ENCODE measurements at places on chromosomes 6 and 20. TPM values are rescaled to one million over a fixed set of nuclear protein-coding genes. Genes with fewer than 3 reads are reported as not detected.

Gene GLP1R
- total RNA-seq: not detected

Gene FOXQ1
- 2.5 TPM for total RNA-seq

Gene CLPSL1
- total RNA-seq: not detected

GRCh38 chr6:105116150-105116549 is 63.7 kb downstream of the POPDC3 start:
- H3K27ac ChIP-seq: no peak overlapping the region
- no peaks in the 10 kb centered on the region for H3K4me1 ChIP-seq
- no peak overlapping the region for H3K4me3 ChIP-seq
- H3K36me3 ChIP-seq: peaks cover 4% of the 10 kb centered on the region
- DNase-seq: no peak
- no peaks in the 10 kb centered on the region for H3K27me3 ChIP-seq

DNA sequence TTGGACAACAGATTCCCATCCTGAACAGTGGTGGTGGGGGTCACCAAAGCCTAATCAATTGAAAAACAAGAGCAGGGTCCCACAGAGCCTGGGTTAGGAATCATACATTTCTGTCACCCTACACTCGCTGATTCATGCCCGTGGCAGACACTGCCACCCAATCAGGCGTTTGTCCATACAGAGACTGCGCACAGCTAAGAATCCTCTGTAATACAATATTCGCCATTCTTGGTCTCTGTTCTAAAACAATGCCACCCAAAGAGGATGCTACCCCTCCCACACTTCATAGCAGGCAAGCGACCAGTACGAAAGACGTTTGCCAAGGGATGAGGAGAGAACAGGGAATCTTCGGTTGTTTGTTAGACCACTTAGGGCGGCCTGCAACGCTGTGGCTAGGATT is 28.1 kb upstream of the SLC22A23 start:
- peaks cover 3% of the 10 kb centered on the region for H3K27me3 ChIP-seq
- H3K4me3 ChIP-seq: no peak overlapping the region
- no peaks in the 10 kb centered on the region for H3K36me3 ChIP-seq
- no peak for DNase-seq
- H3K27ac ChIP-seq: no peak overlapping the region

- no peaks in the 10 kb centered on the region for H3K27me3 ChIP-seq
- H3K4me1 ChIP-seq: no peaks in the 10 kb centered on the region
- no peak overlapping the region for H3K27ac ChIP-seq
- no peak overlapping the region for H3K4me3 ChIP-seq
Observed at GRCh38 chr6:44842616-44843015, 455.1 kb downstream of the CDC5L start.

DNA sequence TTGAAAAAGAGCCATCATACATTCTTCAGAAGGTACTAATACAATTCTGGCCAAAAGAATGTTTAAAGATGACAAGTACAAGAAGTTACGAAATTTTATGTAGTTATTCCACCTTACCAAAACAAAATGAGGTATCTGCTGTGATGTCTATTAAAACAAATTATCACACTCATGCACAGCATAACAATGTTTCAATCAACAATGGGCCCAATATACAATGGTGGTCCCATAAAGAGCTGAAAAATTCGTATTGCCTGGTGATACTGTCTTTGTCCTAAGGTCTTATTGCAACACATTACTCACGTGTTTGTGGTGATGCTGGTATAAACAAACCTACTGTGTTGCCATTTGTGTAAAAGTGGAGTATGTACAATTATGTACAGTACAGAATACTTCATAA is 3.6 kb upstream of the NUP153 start:
- H3K4me3 ChIP-seq: no peak overlapping the region
- H3K27ac ChIP-seq: no peak overlapping the region
- no peaks in the 10 kb centered on the region for H3K27me3 ChIP-seq
- DNase-seq: peak; percentile 82

GRCh38 chr20:62636446-62636845 is 5.9 kb upstream of the SLCO4A1 start:
- H3K36me3 ChIP-seq: no peaks in the 10 kb centered on the region
- peaks cover 61% of the 10 kb centered on the region for H3K27me3 ChIP-seq
- no peak overlapping the region for H3K27ac ChIP-seq
- H3K4me1 ChIP-seq: no peaks in the 10 kb centered on the region

- H3K27ac ChIP-seq: no peak overlapping the region
- DNase-seq: no peak
Observed at GRCh38 chr6:5786321-5786968, 220.3 kb downstream of the NRN1 start.

DNA sequence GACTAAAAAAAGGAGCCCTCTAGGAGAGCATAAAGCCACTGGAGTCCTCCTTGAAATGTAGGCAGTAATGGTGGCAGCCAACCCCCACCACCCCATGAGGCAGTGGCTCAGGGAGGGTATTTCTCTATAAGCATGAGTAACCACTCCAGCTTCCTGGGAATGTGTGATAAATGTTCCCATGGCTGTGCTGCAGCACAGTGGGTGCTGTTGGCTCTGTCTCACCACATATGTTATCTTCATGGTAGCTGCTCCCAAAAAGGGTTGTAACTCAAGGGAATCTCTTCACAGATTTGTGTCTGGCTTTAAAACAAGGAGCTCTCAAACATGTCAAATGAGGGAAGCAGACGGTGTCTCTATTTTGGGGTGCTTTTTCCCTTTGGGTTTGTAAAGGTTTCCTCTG is 7.5 kb upstream of the PHACTR1 start:
- no peak overlapping the region for H3K27ac ChIP-seq
- no peaks in the 10 kb centered on the region for H3K36me3 ChIP-seq
- H3K4me3 ChIP-seq: no peak overlapping the region
- H3K27me3 ChIP-seq: no peaks in the 10 kb centered on the region
- no peak for DNase-seq
- no peaks in the 10 kb centered on the region for H3K4me1 ChIP-seq

DNA sequence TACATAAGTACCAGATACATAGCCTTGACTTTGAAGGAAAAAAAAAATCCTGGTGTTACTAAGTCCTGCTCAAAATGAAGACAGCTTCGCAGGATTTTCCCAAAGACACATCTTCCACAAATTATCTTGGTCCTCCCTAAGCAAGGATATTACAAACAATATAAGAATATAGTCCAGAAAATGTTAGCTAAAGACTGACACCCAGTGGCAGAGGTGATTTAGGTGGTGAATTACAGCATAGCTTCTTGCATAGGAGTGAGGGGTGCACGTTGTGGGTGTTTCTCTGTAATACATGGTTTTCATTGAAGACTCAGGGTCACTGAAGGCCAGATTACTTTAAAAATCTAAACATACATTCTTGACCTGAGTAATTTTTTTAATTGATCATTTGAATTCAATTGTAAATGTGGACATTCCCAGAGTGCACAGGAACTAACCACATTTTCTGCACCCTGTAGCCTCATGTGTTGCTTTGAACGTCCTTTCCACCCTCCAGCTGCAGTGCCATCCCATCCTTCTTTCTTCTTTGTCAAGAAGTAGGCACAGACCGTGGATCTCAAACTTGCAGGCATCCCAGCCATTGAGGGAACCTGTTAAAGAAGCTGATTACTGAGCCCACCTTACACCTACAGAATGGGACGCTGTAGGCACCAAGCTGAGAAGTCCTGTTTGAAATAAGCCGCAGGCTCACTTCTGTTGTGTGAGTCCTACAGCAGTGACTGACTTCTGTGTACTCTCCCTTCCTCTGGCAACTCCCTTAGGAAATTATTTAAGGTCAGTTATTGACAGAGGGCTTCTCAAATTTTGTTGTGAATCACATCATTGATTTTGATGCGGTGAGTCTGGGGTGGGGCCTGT is 102.6 kb downstream of the PERP start:
- no peak overlapping the region for H3K4me3 ChIP-seq
- no peaks in the 10 kb centered on the region for H3K4me1 ChIP-seq
- H3K36me3 ChIP-seq: no peaks in the 10 kb centered on the region
- no peak overlapping the region for H3K27ac ChIP-seq
- DNase-seq: peak; percentile 65

GRCh38 chr6:158472447-158472846 is 87.4 kb upstream of the TMEM181 start:
- peaks cover 6% of the 10 kb centered on the region for H3K36me3 ChIP-seq
- no peak for DNase-seq
- peaks cover 17% of the 10 kb centered on the region for H3K4me1 ChIP-seq
- no peak overlapping the region for H3K27ac ChIP-seq
- H3K27me3 ChIP-seq: no peaks in the 10 kb centered on the region

DNA sequence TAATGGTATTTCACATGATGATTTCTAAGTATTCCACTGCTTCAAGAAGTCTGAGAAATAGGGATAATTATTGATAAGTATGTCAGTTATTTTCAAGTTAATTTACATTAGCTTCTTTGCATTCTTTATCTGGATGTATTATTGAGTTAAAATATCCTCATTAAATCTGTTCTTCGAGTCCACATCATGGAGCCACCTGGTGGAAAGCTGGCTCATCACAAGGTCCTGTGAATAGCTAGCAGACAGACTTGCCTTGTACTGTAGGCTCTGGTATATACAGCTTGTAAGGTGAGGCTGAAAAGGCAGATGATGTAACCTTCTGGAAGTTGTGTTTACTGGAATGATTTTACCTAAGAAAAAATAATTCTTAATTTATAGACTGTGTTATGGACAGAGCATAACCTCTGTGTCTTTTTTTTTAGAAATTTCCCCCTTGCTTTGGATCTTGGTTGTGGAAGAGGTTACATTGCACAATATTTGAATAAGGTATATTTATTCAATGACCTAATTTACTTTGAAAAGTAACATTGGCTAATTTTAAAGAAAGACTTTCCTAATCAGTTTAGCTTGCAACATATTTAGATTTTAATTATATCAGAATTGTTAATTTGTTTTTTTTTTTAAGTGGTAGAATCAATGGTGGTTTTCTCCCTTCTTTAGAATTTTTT is 3.5 kb downstream of the NDUFAF5 start:
- H3K4me1 ChIP-seq: peaks cover 16% of the 10 kb centered on the region
- peak; percentile 81 for DNase-seq
- H3K36me3 ChIP-seq: peaks cover 37% of the 10 kb centered on the region
- H3K4me3 ChIP-seq: no peak overlapping the region
- H3K27ac ChIP-seq: no peak overlapping the region

DNA sequence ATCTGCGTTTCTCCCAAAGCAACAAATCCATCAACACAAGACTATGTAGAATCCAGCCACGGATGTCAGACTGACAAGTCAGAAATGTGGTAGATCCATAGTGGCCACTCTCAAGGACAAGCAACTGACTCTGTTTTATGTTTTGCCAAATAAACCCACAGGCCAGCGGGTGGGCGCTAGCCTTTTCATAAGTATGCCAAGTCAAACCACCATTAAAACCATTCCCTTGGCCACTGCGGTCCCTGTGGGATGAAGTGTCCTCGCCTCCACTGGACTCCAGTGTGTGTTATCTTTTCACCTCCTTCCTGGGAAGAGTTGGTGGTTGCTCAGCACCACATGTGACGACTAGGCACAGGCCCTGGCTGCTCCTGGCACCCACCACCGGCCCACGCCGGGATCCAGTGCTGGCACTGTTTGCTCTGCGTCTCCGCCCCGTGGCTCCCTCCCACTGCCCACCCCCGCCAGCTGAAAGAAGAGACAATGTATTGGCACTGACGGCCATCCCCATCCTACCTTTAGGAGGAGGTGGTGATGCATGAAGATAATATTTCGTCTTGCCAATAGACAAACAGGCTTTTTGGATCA is 103.4 kb downstream of the FOXC1 start:
- no peak for DNase-seq
- no peaks in the 10 kb centered on the region for H3K36me3 ChIP-seq
- H3K27ac ChIP-seq: no peak overlapping the region
- H3K4me3 ChIP-seq: no peak overlapping the region
- no peaks in the 10 kb centered on the region for H3K27me3 ChIP-seq
- no peaks in the 10 kb centered on the region for H3K4me1 ChIP-seq

GRCh38 chr20:58765780-58766179 is 73.2 kb downstream of the NPEPL1 start:
- peaks cover 30% of the 10 kb centered on the region for H3K27me3 ChIP-seq
- no peaks in the 10 kb centered on the region for H3K36me3 ChIP-seq
- H3K4me3 ChIP-seq: no peak overlapping the region
- no peak for DNase-seq
- H3K4me1 ChIP-seq: no peaks in the 10 kb centered on the region

- no peaks in the 10 kb centered on the region for H3K36me3 ChIP-seq
- peak; percentile 62 for DNase-seq
- H3K4me3 ChIP-seq: peak overlapping the region; percentile 44
- H3K27me3 ChIP-seq: no peaks in the 10 kb centered on the region
- H3K4me1 ChIP-seq: peaks cover 43% of the 10 kb centered on the region
- H3K27ac ChIP-seq: peak overlapping the region; percentile 81
Observed at GRCh38 chr6:11969092-11969491, 43.0 kb upstream of the HIVEP1 start.

DNA sequence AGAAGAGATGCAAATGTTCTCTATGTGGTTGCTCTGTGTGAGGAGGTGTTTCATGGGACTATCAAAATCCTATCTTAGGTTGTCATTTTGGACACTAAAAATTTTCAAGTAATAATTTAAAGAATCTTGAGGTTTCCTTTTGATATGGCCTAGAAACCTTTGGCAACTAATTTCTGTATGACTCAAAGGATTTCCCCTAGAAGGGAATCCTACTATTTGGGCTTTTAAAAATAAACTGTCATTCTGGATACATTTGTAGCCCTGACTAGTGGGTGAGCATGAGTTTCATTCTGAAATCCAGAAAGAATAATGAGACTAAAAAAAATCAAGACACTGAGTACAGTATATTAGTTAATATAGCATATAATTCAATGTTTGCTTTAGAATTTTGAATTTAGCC is 25.5 kb upstream of the RAB23 start:
- H3K4me3 ChIP-seq: no peak overlapping the region
- peaks cover 17% of the 10 kb centered on the region for H3K4me1 ChIP-seq
- H3K36me3 ChIP-seq: no peaks in the 10 kb centered on the region
- DNase-seq: peak; percentile 37

GRCh38 chr20:42099101-42099500 is 480.9 kb upstream of the CHD6 start:
- H3K27me3 ChIP-seq: no peaks in the 10 kb centered on the region
- no peaks in the 10 kb centered on the region for H3K36me3 ChIP-seq
- H3K4me1 ChIP-seq: no peaks in the 10 kb centered on the region
- no peak overlapping the region for H3K4me3 ChIP-seq
- no peak overlapping the region for H3K27ac ChIP-seq

Data from osteoblast (primary cell).